WERI-Rb-1 (cell line): ENCODE measurements at places on chromosomes 6 and 20.

GRCh38 chr6:169978615-169979161 is 227.3 kb downstream of the ERMARD start:
- no peak for DNase-seq

GRCh38 chr6:130632897-130633296 is 194.3 kb upstream of the SMLR1 start:
- no peak for DNase-seq

DNA sequence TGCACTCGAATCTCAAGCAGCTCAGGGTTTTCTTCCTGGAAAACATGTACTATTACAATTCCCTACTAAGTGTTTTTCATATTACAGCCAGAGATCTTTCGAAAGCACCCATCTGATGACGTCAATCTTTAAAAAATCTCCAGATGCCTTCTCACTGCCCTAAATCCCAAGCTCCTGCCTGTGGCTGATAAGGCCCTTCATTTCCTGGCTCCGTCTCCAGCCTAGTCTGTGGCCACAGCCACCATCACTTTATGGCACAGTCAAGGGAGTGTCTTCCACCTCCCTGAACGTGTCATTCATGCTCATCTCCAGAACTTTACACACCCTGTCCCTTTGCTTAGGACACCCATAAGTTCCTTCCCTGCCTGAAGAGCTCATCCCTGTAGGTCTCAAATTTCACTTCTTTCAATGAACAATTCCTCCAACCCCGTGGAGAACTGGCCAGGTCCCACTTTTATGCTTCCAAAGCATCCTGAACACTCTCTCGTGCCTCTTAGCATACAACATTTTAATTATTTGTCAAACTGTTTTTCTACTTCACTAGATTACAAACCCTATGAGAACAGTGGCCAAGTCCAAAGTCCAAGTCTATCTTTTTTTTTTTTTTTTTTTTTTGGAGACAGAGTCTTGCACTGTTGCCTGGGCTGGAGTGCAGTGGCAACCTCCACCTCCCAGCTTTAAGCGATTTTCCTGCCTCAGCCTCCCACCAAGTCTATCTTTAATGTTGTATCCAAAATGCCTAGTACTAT is 106.1 kb upstream of the AGPAT4 start:
- DNase-seq: no peak

DNA sequence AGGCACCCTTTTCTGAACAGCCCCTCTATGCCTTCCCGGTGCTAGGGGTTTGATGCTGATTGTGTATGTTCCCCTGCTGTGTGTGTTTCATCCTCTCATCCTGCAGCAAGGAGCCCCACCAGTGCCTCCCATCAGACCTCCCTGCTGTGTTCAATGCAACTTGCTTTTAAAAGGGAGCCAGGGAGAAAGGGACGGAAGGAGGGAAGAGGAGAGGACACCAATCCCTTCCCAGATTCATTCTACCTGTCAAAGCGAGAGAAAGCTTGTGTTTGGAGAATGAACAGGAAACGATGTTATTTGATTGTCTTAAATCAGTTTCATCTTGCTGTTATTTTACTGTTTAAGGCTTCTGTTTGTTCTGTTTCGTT is 259.2 kb downstream of the ADGB start:
- DNase-seq: no peak

DNA sequence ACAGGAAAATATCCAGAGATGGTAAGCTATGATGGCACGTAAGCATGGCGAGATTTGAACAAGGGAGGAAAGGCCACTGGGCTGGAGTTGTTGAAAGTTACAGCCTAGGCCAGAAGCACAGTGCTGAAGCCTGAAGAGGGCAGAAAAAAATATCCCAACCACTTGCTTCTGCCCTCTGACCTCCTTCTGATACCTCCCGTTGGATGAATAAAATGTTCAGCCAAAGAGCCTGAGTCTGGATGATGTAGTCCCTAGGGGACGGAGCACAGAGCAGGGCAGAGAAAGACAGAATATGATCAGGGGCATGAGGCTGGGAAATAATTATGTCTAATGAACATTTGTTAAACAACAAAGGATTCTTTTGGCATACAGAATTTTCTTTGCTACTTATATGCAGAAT is 19.7 kb downstream of the KLHL31 start:
- DNase-seq: no peak

DNA sequence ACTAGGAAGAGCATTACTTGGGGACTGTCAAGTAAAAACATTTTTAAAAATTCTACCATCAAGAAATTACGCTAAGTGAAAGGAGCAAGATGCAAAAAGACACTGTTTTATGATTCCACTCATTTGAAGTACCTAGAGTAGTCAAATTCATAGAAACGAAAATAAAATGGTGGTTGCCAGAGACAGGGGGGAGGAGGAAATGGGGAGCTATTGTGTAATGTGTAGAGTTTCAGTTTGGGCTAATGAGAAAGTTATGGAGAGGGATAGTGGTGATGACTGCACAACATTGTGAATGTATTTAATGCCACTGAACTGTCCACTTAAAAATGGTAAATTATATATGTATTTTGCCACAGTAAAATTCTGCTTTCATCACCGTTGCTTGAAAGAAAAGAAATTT is 83.8 kb downstream of the UST start:
- no peak for DNase-seq

- DNase-seq: no peak
These were observed 127.2 kb downstream of the CD164 start for GRCh38 chr6:109255087-109255486.

- DNase-seq: no peak
These were observed 1.6 kb downstream of the DBNDD2 start for GRCh38 chr20:45409521-45410272.

DNA sequence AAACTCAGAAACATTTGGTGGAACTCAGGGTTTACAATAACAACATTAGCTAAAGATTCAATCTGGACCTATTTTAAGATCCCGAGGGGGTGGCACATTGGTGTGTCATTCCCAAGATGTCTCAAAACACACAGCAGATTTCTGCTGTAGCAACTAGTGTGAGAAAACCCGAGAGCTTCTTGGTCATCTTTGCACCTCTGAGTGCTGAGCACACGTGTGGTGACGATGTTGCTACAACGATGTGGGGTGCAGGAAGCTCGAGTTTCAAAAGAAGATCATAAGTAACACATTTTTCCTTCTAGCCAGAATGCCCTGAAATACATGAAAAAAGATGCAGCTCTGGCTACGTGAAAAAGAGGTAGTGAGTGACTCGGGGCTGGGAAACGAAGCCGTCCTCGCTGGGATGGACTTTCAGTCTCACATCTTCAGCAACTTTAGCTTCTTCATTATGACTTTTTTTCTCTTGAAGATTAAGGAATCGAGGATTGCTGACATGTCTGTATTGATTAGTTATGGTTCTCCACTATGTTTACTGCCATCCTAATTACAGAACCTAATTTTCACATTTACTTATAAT is 1.5 kb downstream of the RAMACL start:
- no peak for DNase-seq
